ENCODE measurements at places on chromosomes 12 and 14.

- no peak overlapping the region for H3K27ac ChIP-seq
- no peaks in the 10 kb centered on the region for H3K4me1 ChIP-seq
- H3K27me3 ChIP-seq: no peaks in the 10 kb centered on the region
- no peak for DNase-seq
Measured at GRCh38 chr12:131203666-131204415, 250.1 kb downstream of the ADGRD1 start.

DNA sequence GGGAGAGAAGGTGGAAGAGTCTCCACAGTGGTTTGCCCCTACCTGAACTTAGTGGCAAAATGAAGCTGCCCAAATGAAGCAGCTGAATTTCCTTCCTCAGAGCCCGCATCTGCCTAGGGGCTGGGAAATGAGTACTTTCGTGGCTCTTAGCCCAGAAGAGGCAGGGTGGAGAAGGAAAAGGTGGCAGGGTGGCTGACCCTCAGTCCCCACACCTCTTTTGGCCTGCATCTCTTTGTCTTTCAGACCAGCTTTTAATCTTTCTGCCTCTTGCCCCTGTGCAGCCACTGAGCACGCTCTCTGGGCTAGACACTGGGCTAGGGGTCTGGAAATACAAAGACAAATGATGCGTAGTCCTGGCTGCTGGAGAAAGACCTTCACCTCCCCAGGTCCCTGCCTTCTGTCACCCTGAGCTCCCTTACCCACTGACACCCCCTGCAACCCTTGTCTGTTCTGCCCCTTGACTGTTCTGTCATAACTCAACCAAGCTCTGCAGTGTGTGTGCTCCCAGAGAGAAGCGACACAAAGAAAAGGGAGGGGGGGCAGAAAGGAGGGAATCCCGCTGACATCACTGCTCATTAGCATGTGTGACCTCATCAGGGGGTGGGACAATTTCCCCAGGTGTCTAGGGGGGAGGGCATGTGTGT is 371 bp upstream of the REM2 start:
- H3K36me3 ChIP-seq: peaks cover 16% of the 10 kb centered on the region
- DNase-seq: peak; percentile 39
- H3K27me3 ChIP-seq: no peaks in the 10 kb centered on the region
- H3K4me3 ChIP-seq: no peak overlapping the region
- H3K27ac ChIP-seq: no peak overlapping the region

- H3K4me1 ChIP-seq: no peaks in the 10 kb centered on the region
- H3K4me3 ChIP-seq: no peak overlapping the region
- no peaks in the 10 kb centered on the region for H3K27me3 ChIP-seq
- no peaks in the 10 kb centered on the region for H3K36me3 ChIP-seq
- no peak overlapping the region for H3K27ac ChIP-seq
- no peak for DNase-seq
Measured at GRCh38 chr12:75315518-75315917, 14.6 kb downstream of the CAPS2 start.

GRCh38 chr12:100555722-100556121 is 17.8 kb upstream of the GAS2L3 start:
- H3K27me3 ChIP-seq: no peaks in the 10 kb centered on the region
- H3K4me3 ChIP-seq: no peak overlapping the region
- DNase-seq: peak; percentile 14
- H3K4me1 ChIP-seq: no peaks in the 10 kb centered on the region
- no peaks in the 10 kb centered on the region for H3K36me3 ChIP-seq
- no peak overlapping the region for H3K27ac ChIP-seq

- no peaks in the 10 kb centered on the region for H3K27me3 ChIP-seq
- peaks cover 17% of the 10 kb centered on the region for H3K36me3 ChIP-seq
- H3K4me3 ChIP-seq: no peak overlapping the region
- DNase-seq: no peak
- peak overlapping the region; percentile 42 for H3K27ac ChIP-seq
- H3K4me1 ChIP-seq: peaks cover 15% of the 10 kb centered on the region
Measured at GRCh38 chr12:12505544-12506495, 56.8 kb downstream of the DUSP16 start.

- no peak overlapping the region for H3K4me3 ChIP-seq
- H3K4me1 ChIP-seq: no peaks in the 10 kb centered on the region
- no peaks in the 10 kb centered on the region for H3K27me3 ChIP-seq
- no peak for DNase-seq
- H3K27ac ChIP-seq: no peak overlapping the region
Measured at GRCh38 chr12:104247698-104248097, 32.1 kb downstream of the TXNRD1 start.

DNA sequence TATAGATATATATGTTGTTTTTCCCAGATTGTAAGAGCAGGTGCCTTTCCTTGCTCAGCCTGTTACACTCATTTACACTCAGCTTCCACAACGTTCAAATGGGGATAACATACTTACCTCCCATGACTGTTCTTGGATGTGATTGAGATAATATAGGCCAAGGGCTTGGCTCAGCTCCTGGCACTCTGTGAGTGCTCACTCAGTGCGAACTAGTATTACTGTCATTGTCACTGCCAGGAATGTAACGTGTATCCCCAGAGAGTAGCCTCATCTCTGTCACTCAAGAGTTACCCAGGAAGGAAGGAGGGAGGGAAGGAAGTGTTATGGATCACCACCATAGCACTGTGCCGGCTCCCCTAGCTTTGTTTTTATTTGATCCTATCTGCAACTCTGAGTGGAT is 307.9 kb downstream of the PDZRN4 start:
- H3K4me3 ChIP-seq: no peak overlapping the region
- no peak for DNase-seq
- no peaks in the 10 kb centered on the region for H3K36me3 ChIP-seq
- H3K27me3 ChIP-seq: peaks cover 74% of the 10 kb centered on the region

GRCh38 chr12:12764824-12765223 is 20.6 kb upstream of the APOLD1 start:
- no peaks in the 10 kb centered on the region for H3K4me1 ChIP-seq
- H3K27me3 ChIP-seq: no peaks in the 10 kb centered on the region
- no peak overlapping the region for H3K27ac ChIP-seq
- no peak overlapping the region for H3K4me3 ChIP-seq
- peaks cover 8% of the 10 kb centered on the region for H3K36me3 ChIP-seq
- DNase-seq: no peak

DNA sequence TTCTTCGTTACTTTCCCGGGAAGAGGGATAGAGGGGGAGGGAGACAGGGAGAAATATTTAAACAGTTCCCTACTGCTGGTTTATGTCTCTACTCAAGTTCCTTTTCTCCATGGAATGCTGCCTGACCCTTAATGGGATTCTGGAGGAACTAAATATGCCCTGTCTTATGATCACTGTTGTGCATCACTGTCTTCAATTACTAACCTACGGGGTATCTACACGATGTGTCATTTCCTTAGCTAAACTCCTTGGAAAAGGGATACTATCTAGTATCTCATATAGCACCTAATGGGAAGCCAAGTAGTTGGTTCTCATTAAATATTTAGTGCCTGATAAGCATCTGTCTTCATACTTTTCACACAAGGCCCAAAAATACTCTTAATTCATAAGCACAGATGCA is 37.5 kb upstream of the FBLN5 start:
- H3K4me3 ChIP-seq: no peak overlapping the region
- no peaks in the 10 kb centered on the region for H3K27me3 ChIP-seq
- peak overlapping the region; percentile 33 for H3K27ac ChIP-seq
- no peak for DNase-seq

GRCh38 chr12:45439039-45439438 is 223.1 kb downstream of the ANO6 start:
- no peak overlapping the region for H3K4me3 ChIP-seq
- DNase-seq: peak; percentile 54
- H3K27me3 ChIP-seq: no peaks in the 10 kb centered on the region
- H3K36me3 ChIP-seq: peaks cover 6% of the 10 kb centered on the region
- H3K4me1 ChIP-seq: no peaks in the 10 kb centered on the region

DNA sequence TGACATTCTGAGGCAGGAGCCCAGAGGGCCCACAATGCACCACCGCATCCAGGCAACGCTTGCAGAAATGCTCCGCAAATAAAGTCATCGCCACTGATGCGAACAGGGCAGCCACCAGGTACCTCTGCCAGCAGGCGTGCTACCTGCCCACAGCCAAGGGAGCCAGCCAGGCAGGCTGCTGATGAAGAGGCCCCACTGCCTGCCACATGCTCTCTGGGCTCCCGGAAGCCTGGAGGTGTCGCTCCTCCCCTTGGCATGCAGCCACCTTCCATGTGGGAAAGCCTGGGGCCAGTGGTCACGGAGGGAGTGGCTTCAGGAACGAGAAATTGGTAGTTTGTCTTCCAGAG is 14.7 kb downstream of the GPR132 start:
- peaks cover 6% of the 10 kb centered on the region for H3K27me3 ChIP-seq
- H3K4me3 ChIP-seq: no peak overlapping the region
- no peak overlapping the region for H3K27ac ChIP-seq
- peak; percentile 73 for DNase-seq
- no peaks in the 10 kb centered on the region for H3K4me1 ChIP-seq
- no peaks in the 10 kb centered on the region for H3K36me3 ChIP-seq

DNA sequence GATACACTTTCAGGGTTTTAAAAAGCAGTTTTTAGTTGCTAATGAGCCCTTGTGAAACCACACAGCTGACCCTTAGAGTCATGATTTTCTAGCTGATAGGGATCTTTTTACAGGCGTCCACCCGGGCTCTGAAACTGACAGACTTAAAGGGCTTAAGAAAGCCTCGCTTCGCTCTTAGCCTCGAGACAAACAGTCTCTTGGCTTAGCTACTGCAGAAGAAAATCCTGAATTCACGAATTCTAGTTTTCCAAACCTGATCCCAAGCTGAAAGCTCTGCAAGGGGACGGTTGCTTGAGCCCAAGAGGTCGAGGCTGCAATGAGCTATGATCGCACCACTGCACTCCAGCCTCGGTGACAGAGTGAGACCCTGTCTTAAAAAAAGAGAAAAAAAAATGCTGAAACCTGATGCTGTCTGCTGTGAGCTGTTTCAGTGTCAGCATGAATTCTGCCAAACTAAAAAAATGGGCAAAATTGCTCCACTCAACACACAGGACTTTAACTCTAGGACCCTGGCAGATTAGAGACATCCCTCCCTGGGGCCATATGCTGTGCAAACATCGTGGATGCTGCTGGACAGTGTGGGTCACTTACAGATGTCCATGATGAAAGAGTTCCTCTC is 3.1 kb upstream of the HPD start:
- H3K27ac ChIP-seq: no peak overlapping the region
- H3K4me3 ChIP-seq: no peak overlapping the region
- DNase-seq: no peak

DNA sequence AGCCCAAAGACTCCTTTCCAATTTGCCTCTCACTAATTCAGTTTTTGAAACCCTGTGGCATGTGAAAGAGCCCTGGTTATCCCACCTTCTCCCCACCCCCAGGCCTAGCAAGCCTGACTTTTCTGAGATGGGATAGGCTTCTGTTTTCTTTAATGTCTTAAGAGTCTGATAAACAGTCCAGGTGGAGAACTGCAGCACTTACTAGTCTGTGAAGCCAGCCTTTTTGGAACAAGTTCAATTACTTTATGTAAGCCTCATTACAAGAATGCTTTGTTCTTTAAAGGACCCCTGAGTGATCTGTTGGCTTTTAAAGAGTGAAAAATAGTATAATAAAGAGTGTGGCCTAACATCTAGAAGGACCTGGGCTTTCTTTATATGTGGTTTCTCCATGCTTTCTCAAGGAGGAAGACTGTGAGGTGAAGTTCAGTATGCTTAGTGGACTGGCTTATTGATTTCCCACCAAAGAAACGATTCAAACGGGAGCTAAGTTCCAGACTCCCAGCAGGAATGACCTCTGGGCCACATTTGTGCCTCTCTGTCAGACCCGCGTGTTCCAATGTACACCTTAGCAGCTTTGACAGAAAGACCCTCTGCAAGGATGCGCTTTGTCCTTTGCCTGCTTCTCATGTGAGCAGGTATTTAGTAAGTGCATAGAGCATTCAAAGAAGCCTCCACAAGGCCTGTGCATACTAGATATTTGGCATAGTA is 129.5 kb downstream of the DAAM1 start:
- no peaks in the 10 kb centered on the region for H3K27me3 ChIP-seq
- DNase-seq: no peak
- no peak overlapping the region for H3K27ac ChIP-seq
- peaks cover 15% of the 10 kb centered on the region for H3K4me1 ChIP-seq
- no peaks in the 10 kb centered on the region for H3K36me3 ChIP-seq

Data from MCF 10A (cell line).